ENCODE measurements at places on chromosomes 1 and 21. TPM values are rescaled to one million over a fixed set of nuclear protein-coding genes. Genes with fewer than 3 reads are reported as not detected.

Gene KLF17
- total RNA-seq = not detected

Gene CHIA
- total RNA-seq = not detected

DNA sequence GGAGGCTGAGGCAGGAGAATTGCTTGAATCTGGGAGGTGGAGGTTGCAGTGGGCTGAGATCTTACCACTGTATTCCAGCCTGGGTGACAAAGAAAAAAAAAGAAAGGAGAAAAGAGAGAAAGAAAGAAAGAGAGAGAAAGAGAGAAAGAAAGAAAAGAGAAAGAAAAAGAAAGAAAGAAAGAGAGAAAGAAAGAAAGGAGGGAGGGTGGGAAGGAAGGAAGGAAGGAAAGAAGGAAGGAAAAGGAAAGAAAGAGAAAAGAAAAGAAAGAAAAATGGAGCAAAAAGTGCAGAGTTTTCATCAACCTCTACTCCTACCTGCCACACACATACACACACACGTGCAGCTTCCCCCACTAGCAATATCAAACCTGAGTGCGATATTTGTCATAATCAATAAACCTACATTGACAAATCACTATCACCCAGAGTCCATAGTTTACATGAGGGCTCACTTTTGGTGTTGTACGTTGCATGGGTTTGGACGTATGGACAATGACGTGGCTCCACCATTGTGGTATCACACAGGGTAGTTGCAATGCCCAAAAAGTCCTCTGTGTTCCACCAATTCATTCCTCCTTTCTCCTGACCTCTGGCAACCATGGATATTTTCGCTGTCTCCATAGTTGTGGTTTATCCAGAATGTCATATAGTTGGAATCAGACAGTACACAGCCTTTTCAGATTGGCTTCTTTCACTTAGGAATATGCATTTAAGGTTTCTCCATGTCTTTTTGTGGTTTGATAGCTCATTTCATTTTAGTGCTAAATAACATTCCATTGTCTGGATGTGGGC lies 36.5 kb downstream of the EVA1C start:
- peaks cover 3% of the 10 kb centered on the region for H3K36me3 ChIP-seq
- no peak overlapping the region for H3K4me3 ChIP-seq
- H3K27me3 ChIP-seq = no peaks in the 10 kb centered on the region
- no peak overlapping the region for H3K27ac ChIP-seq
- no peaks in the 10 kb centered on the region for H3K4me1 ChIP-seq
- DNase-seq = no peak

GRCh38 chr1:89454845-89455521 lies 69.6 kb upstream of the LRRC8B start:
- H3K4me1 ChIP-seq = peaks cover 22% of the 10 kb centered on the region
- no peak overlapping the region for H3K4me3 ChIP-seq
- H3K36me3 ChIP-seq = no peaks in the 10 kb centered on the region
- no peak overlapping the region for H3K27ac ChIP-seq
- DNase-seq = peak; percentile 71
- H3K27me3 ChIP-seq = peaks cover 21% of the 10 kb centered on the region

- H3K27me3 ChIP-seq = no peaks in the 10 kb centered on the region
- peaks cover 2% of the 10 kb centered on the region for H3K4me1 ChIP-seq
- H3K27ac ChIP-seq = no peak overlapping the region
- no peaks in the 10 kb centered on the region for H3K36me3 ChIP-seq
- DNase-seq = no peak
These were observed 238.5 kb downstream of the LTN1 start for GRCh38 chr21:28754127-28754611.

GRCh38 chr1:180926164-180926981 lies 13.7 kb downstream of the KIAA1614 start:
- no peaks in the 10 kb centered on the region for H3K4me1 ChIP-seq
- no peaks in the 10 kb centered on the region for H3K27me3 ChIP-seq
- no peak overlapping the region for H3K27ac ChIP-seq
- H3K4me3 ChIP-seq = no peak overlapping the region
- no peak for DNase-seq

DNA sequence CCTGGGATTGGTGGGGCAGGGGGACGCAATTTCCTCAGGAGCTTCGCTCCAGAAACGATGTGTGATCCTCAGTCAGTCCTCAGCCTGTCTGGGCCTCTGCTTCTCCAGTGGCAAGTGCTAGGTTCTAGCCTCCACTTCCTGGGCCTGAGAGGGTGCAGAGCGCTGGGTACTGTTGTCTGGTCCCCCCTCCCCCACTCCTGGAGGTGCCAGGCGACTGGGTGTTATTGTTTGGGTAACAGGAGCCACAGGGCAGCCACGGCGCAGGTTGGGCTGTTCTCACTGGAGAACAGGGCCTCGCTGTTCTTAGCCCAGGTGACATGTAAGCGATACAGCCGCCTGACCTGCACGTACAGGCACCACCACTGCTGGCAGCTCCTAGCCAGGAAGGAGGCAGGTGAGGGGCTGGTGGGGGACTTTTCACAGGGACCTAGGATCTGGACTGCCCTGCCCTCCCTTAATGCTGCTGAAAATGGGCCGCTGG lies 2.1 kb downstream of the RPS6KA1 start:
- no peak for DNase-seq
- H3K4me1 ChIP-seq = peaks cover 35% of the 10 kb centered on the region
- no peaks in the 10 kb centered on the region for H3K36me3 ChIP-seq
- H3K27ac ChIP-seq = no peak overlapping the region

DNA sequence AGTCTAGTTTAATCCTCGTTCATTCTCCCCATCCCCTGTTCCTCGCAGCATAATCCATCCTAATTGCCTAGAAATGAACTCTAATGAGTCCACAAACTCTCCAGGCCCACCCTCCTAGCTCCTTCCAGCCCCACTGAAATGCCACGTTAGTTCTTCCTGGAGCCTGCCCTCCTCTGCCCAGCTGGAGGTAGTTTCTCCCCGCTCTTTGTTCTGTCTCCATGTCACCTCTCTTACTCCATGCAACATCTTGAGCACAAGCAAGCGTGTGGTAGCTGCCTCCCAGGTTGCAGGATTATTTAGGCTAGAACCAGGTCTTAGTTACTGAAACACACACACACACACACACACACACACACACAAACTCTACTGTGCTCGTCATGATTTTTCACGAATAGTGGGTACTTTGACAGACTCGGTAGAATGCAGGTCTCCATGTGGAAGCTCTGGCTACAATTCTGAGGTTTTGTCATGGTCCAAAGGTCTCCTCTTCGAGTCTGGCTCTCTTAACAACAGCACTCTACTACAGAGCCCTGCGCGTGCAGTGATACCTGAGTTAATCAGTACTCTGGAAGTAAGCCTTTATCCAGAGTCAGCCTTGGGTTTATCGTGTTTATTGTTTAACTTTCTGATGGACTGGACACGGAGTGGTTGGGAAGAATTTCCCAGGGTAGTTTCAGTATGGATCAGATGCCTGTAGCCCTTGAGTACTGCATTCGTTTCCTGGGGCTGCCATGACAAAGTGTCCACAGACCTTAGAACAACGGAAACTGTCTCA lies 27.5 kb downstream of the HUNK start:
- peaks cover 1% of the 10 kb centered on the region for H3K27me3 ChIP-seq
- peaks cover 8% of the 10 kb centered on the region for H3K4me1 ChIP-seq
- H3K36me3 ChIP-seq = no peaks in the 10 kb centered on the region
- DNase-seq = no peak

GRCh38 chr1:33560680-33561079 lies 88.2 kb downstream of the ZSCAN20 start:
- peaks cover 12% of the 10 kb centered on the region for H3K27me3 ChIP-seq
- H3K4me3 ChIP-seq = no peak overlapping the region
- H3K36me3 ChIP-seq = no peaks in the 10 kb centered on the region
- no peak overlapping the region for H3K27ac ChIP-seq

DNA sequence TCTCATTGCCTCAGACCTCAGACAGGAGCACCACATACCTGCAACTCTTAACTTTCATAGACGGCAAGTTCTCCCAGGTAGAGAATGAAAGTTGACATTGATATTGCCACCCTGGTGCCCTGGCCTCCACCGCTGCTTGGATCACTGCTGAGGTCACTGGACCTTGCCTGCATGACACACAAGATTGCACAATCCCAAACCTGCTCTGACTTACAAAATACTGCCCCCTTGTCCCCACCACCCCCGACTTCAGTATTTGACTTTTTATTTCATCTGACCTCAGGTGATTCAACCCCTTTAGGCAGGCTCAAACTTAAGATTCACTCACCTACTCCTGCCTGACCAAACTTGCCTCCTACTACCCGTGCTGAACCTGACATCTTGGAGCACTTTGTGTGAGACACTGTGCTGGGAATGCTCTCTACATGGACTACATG lies 43.1 kb upstream of the S1PR1 start:
- no peaks in the 10 kb centered on the region for H3K27me3 ChIP-seq
- no peak for DNase-seq
- peaks cover 22% of the 10 kb centered on the region for H3K4me1 ChIP-seq
- no peak overlapping the region for H3K27ac ChIP-seq

DNA sequence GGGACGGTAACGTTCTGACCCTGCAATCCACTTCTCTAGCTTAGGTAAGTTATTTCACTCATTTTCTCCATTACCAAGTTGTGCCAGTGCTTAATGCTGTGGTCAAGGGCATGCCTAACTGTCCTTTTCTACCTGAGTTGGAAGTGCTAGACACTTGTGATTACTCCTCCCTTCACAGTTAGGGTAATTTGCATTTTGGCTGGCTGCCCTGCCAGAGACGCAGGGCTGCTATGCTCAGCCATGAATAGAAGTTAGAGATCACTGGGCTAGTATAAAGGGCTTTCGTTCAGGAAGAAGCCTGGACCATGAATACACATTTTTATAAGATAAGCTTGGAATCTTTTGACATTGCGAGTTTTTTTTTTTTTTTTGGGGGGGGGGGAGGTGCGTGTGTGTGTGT lies 633.2 kb upstream of the NEGR1 start:
- DNase-seq = no peak
- no peaks in the 10 kb centered on the region for H3K27me3 ChIP-seq
- no peak overlapping the region for H3K4me3 ChIP-seq
- no peaks in the 10 kb centered on the region for H3K4me1 ChIP-seq

DNA sequence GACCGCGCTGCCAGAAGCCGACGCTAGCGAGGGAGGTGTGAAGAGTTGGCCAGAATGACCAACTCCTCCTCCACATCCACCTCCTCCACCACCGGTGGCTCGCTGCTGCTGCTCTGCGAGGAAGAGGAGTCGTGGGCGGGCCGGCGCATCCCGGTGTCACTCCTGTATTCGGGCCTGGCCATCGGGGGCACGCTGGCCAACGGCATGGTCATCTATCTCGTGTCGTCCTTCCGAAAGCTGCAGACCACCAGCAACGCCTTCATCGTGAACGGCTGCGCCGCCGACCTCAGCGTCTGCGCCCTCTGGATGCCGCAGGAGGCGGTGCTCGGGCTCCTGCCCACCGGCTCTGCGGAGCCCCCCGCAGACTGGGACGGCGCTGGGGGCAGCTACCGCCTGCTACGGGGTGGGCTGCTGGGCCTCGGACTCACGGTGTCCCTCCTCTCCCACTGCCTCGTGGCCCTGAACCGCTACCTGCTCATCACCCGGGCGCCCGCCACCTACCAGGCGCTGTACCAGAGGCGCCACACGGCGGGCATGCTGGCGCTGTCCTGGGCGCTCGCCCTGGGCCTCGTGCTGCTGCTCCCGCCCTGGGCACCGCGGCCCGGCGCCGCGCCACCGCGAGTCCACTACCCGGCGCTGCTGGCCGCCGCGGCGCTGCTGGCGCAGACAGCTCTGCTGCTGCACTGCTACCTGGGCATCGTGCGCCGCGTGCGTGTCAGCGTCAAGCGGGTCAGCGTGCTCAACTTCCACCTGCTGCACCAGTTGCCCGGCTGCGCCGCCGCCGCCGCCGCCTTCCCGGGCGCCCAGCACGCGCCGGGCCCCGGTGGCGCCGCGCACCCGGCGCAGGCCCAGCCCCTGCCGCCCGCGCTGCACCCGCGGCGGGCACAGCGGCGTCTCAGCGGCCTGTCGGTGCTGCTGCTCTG lies 1.2 kb downstream of the GPR88 start:
- peaks cover 19% of the 10 kb centered on the region for H3K4me1 ChIP-seq
- no peaks in the 10 kb centered on the region for H3K36me3 ChIP-seq
- H3K27ac ChIP-seq = no peak overlapping the region
- peaks cover 52% of the 10 kb centered on the region for H3K27me3 ChIP-seq
- peak overlapping the region; percentile 54 for H3K4me3 ChIP-seq
- peak; percentile 50 for DNase-seq
